ENCODE measurements at places on chromosomes 12 and 14.
A peak's percentile ranks its signal among the peaks of the same experiment; 100 is the strongest.

DNA sequence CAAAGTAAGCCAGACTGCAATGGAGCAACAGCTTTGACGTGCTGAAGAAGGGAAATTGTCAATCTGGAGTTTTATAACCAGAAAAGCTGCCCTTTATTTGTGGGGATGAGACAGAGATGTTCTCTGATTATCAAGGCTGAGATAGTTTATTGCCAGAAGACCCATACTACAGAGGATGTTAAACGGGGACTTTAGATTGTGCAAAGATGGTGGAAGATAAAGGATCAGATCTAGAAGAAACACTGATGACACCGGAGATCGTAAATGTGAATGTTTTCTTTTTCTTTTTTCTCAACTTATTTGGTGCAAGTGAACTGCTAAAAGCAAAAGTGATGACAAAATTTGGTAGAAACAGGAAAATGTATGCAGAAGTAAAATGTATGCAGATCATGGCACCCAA lies 178.3 kb upstream of the PLEKHG7 start:
- DNase-seq, result no peak

DNA sequence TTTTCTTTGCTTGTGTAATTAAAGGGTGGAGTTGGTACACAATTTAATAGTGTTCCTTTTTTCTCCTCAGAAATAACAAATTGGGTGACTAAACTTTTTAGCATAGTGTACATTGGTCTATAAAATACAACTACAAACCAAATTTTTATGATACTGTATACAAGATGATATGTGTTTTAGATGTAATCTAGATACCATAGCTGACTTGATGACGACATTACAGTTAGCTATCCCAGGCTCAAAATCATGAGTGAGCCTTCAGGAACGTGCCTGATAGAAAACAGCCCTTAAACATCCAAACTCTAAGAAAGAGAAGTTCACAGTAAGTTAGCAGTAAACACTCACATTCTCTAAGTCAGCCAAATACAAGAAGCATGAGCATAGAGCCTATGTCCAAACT lies 99.0 kb upstream of the SSTR1 start:
- peak; percentile 60 for DNase-seq

- no peak for DNase-seq
These were observed 18.1 kb downstream of the NUAK1 start for GRCh38 chr12:106120519-106121105.

- DNase-seq, result no peak
These were observed 3.6 kb downstream of the TNFAIP2 start for GRCh38 chr14:103126873-103127304.

GRCh38 chr14:83301791-83302190 lies 1768.1 kb upstream of the SEL1L start:
- DNase-seq, result no peak

- DNase-seq, result peak; percentile 53
These were observed 19.3 kb upstream of the CCER1 start for GRCh38 chr12:90974286-90974685.

DNA sequence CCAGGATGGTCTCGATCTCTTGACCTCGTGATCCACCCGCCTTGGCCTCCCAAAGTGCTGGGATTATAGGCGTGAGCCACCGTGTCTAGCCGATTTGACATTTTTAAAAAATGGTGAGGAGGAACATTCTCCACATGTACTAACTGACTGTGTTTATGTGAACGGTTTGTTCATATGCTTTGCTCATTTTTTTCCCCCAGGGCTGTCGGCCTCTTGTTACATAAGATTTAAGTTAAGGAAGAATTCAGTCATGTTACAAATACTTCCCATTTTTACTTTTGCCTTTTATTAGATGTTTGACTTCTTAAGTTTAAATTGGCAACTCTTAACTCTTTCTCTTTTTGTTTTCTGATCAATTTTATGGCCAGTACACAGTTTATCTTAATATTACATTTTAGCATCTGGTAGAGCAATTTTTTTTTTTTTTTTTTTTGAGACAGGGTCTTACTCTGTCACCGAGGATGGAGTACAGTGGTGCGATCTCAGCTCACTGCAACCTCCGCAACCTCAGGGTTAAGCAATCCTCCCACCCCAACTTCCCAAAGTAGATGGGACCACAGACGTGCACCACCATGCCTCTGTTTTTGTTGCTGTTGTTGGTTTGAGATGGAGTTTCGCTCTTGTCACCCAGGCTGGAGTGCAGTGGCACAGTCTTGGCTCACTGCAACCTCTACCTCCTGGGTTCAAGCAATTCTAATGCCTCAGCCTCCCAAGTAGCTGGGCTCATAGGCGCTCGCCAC lies 9.6 kb downstream of the GNS start:
- no peak for DNase-seq

DNA sequence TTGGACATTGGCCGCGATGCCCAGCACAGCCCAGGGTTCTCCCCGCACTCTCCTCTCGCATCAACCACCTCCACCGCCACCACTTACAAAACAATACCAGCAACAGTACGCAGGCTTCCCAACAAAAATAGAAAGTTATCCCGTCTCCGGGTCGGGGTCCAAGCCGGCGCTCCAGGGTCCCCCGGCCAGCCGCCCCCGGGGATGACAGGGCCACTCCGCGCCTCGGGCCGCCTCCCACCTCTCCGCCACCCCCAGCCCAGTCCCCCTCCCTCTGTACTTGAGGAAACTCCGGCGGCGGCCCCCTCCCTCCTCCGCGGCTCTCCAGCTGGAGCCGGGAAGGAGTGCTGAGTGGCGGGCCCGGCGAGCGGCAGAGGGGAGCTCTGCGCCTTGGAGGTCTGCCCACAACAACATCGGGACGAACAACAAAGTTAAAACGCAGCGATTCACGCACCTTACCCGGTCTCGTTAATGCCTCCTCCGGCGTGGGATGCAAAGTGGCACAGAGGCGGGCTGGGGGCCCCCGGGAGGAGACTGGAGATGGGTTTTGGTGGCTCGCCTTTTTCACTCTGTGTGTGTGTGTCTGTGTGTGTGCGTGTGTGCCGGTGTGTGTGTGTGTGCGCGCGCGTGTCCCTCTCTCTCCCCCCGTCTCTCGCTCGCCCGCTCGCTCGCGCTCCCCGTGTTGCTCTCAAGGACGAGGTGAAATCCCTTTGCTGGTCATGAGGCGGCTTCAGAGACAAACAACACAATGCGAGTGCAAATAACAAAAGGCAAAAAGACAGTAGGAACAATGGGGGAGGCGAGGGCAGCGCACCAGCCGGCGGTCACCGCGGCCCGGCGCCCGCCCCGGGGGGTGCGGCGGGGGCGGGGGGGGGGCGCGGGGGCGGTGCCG lies 386.8 kb downstream of the BCAT1 start:
- peak; percentile 17 for DNase-seq

- DNase-seq, result no peak
These were observed 30.7 kb upstream of the GARIN2 start for GRCh38 chr14:67158566-67158965.

DNA sequence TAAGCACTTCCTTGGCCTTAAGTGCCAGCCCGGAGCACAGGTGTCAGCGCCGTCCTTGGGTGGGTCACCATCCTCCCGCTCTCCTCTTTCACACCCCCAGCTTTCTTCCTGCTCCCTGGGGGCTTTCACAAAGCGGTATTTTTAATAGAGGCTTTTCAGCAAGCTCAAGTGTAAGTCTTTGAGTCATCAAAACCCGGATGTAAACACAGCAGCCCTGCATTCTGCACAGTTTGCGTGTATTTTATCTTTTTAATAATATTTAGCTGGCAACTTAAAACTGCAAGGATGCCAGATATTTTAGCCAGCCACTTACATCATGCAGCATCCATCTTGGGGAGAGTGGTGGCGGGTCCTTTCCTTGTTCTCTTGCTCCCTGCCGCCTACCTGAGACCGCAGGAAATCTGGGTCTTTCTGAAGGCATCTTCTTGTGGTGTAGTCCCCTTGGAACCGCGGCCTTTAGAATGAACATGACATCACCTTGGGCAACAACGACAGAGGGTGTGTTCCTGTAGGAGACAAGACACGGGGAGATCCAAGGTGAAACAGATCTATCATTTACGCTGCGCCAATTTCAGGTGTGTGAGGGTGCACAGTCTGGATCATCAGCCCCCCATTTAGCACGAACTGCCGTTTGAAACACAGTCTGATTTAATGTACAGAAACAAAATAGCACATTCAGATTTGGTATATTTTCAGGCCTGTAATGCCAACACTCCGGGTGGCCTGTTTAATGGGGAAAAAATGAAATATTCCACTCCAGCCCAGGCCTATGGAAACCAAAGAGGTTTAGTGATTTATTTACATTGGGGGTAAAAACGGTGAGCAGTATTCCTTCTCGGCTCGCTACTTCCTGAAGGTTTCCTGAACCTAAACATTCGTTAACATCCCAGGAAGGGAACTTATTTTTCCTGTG lies 12.5 kb upstream of the IRF2BPL start:
- DNase-seq, result peak; percentile 39

- DNase-seq, result peak; percentile 47
These were observed 45.4 kb upstream of the NEDD1 start for GRCh38 chr12:96861656-96862055.

- peak; percentile 39 for DNase-seq
These were observed at the start of gene FZD10 for GRCh38 chr12:130162267-130162666. Gene FZD10, plus strand, starts transcription at chr12:130162464. Its CDS starts 479 bp downstream, at chr12:130162943.

DNA sequence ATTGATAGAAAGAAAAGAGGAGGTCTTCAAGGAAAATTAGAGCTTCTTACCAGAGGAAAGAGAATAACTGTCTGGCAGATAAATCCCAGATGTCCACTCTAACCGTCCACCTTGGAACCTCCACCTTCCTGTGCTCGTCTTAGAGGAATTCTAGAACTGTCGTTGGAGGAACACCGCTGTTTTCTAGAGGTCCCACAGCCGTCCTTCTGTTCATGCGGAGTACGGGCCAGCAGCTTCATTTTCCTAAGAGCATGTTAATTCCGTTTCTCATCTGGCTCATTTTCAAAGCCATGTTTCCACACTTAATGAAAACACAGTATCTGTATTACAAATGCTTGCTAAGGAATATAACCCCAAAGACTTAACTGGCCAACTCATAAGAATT lies 107.9 kb upstream of the ESRRB start:
- no peak for DNase-seq

- no peak for DNase-seq
These were observed 170.0 kb upstream of the RMST start for GRCh38 chr12:97292588-97292987.

DNA sequence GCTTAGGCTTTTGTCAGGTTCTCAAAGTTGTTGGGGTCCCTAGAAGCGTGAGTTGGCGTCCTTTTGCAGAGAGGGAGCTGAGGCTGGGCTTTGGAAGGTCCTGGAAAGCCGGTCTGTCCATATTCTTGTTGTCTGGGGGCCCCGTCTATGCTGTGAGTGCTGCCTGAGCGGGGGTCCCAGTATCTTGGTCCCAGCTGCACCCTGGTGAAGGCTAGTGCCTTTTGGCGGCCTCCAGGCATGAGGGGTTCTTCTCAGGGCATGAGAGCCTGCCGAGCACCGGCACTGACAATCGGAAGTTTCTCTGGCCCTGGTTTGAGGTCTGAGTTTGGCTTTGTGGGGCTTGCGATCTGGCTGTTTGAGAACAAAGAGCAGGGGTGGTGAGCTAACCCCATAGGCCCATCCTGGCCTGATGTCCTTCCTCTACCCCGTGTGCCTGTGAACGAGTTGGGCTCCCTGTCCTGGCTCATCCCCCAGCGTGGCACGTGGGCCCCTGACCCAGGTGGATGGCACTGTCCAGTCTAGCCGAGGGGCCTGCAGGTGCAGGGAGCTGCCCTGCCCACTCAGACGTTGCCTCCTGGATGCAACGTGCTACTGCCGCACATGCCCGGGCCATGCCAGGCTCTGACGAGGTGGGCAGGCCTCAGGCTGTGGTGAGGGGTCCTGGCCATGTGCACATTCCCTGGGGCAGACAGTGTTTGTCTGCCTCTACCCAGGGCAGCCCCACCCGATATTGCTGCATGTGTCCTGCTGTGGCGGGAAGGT lies 3.9 kb downstream of the CEP170B start:
- no peak for DNase-seq

- DNase-seq, result peak; percentile 84
These were observed 5.7 kb upstream of the NOS1 start for GRCh38 chr12:117367006-117367638.

DNA sequence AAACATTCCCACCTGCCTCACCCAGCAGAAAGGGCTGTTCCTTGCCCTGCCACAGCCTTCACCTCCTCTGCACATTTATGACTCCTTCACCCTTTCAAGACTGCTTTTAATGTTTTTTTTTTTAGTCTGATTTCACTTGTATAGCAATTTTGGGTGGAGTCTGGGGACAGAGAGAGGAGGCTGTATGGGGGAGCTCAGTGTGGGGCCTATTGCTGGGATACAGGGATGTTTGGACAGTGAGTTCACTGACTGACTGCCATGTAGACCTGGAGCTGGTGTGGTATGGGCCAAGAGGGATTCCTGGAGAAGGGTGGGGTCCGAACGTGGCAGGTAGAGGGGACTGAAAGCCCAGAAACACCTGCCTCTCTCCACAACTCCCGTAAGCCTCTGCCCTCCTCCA lies 1.9 kb upstream of the KRT85 start:
- DNase-seq, result peak; percentile 58

DNA sequence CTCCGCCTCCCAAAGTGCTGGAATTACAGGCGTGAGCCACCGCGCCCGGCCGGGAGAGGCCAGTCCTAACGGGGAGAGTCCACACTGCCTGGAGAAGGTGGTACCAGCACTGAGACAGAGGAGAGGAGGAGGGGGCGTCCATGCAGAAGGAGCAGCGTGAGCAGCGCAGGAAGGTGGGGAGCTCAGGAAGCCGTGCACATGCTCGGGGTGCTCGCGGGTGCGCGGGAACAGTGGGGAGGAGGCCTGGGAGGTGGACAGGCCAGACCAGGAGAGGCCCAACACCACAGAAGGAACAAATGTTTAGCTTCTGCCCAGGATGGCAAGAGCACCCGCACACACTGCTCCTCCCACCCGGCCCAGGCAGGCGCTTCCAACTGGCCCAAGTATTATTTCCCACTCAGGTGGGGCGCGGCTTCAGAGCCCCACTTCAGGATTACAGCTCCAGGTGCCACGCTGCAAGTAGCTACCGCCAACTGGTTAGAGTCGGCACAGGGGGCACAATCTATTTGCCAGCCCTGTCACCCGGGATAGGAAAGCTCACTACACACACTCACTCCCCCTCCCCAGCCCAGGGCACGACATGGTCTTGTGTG lies 80.8 kb upstream of the BCL11B start:
- no peak for DNase-seq

DNA sequence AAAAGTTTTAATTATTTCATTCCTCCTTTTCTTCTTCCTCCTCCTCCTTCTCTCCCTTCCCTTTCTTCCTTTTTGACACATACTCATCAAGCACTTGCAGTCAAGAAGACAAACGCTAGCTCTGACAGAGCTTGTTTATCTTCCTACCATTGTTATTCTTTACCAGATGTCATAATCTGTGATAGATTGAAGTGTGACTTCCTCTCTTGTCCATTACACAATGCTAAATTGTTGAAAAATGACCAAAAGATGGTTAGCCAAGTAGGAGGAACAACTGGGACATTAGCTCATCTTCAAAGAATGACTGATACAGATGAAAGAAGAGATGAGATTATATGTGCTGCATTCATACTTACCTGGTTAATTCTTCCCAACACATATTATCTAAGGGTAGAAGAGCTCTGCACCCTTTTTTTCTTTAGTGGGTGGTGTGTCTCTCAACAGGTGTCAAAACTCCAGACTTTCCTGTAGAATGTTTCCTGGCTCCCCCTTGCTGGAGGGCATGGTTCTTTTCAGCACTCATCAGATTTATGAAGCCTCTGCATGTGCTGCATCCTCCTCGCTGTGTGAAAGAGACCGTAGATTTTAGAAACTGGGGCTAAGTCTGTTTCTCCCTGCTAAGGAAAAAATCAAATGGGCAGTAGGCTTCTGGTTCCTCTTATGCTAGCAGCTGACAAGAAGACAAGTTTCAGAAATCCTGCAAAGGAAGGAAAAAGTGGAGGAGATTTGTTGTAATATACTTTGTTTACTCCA lies 147.1 kb downstream of the TMX1 start:
- peak; percentile 45 for DNase-seq
